PC-9 (cell line): ENCODE measurements at places on chromosomes 13 and 19. TPM values are rescaled to one million over a fixed set of nuclear protein-coding genes. Genes with fewer than 3 reads are reported as not detected.
A peak's percentile ranks its signal among the peaks of the same experiment; 100 is the strongest.

DNA sequence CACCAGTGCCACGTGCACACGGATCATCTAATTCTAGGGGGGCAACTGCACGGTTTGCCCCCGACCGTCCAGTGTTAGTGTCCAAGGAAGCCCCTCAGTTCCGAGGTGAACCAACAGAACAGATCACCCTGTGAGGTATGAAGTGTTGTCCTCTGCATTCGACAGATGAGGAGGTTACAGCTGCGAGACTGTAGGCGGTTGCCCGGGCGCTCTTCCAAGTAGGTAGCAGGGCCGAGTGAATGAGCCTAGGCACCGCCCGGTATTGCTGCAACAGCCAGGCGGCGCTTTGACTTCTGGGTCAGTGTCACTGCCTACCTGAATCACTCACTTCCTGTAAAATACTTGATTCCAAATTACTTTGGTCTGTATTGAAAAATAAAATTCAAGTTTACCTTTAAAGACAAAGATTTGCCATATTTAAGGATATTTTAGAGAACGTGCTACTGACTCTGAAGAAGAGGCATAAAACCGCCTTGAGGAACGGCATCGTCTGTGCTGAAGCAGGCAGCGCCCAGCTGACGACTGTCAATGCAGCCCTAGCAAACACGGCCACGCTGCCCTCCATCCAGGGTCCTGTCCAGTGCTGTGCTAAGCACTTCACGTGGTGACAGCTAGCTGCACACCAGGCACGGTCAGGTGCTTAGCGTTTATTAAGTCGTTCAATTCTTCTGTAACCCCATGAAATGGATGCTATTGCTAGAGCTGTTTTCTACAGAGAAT lies 19.3 kb upstream of the RASA3 start:
- DNase-seq: peak; percentile 88
- peaks cover 26% of the 10 kb centered on the region for H3K4me1 ChIP-seq
- H3K27me3 ChIP-seq: no peaks in the 10 kb centered on the region
- H3K4me3 ChIP-seq: 0 out of 2 replicates have a peak overlapping the region, but pooled peaks have one; percentile 13

- no peak for DNase-seq
- no peaks in the 10 kb centered on the region for H3K4me1 ChIP-seq
- H3K36me3 ChIP-seq: no peaks in the 10 kb centered on the region
These were observed 1436.8 kb upstream of the PCDH9 start for GRCh38 chr13:68666774-68667397.

GRCh38 chr13:94455414-94455813 lies 24.1 kb downstream of the DCT start:
- H3K4me3 ChIP-seq: no peak overlapping the region
- no peaks in the 10 kb centered on the region for H3K36me3 ChIP-seq
- H3K27ac ChIP-seq: no peak overlapping the region
- no peaks in the 10 kb centered on the region for H3K4me1 ChIP-seq
- H3K27me3 ChIP-seq: peaks cover 4% of the 10 kb centered on the region; the same call in 1 of the 2 replicates

- no peaks in the 10 kb centered on the region for H3K27me3 ChIP-seq
- no peak overlapping the region for H3K27ac ChIP-seq
- H3K4me1 ChIP-seq: no peaks in the 10 kb centered on the region
- no peaks in the 10 kb centered on the region for H3K36me3 ChIP-seq
- DNase-seq: no peak
These were observed 183.4 kb downstream of the MZT1 start for GRCh38 chr13:72544042-72544441.

GRCh38 chr13:94157705-94158218 lies 321.7 kb downstream of the DCT start:
- DNase-seq: no peak
- H3K27ac ChIP-seq: no peak overlapping the region
- H3K4me1 ChIP-seq: no peaks in the 10 kb centered on the region
- no peaks in the 10 kb centered on the region for H3K36me3 ChIP-seq
- no peak overlapping the region for H3K4me3 ChIP-seq

DNA sequence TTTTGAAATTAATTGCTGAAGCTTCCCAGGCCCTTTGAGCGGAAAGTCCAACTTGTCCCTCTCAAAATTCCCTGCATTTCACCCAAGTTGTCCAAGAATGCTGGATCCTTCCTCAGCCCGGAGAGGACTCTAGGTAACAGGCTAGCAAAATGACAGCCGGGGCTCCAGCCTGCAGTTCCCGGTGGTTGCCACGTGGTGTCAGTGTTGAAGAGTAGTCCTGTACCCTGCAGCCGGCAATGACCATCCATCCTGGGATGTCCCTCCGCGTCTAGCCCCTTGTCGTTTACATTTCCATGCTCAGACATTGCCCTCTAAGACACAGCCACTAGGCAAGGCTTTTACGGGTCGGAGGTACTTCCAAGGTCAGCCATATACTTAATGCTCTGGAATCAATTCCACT lies 31.4 kb upstream of the MTIF3 start:
- peaks cover 17% of the 10 kb centered on the region; the same call in 1 of the 2 replicates for H3K27me3 ChIP-seq
- H3K4me1 ChIP-seq: peaks cover 15% of the 10 kb centered on the region
- no peak overlapping the region for H3K27ac ChIP-seq
- no peaks in the 10 kb centered on the region for H3K36me3 ChIP-seq

DNA sequence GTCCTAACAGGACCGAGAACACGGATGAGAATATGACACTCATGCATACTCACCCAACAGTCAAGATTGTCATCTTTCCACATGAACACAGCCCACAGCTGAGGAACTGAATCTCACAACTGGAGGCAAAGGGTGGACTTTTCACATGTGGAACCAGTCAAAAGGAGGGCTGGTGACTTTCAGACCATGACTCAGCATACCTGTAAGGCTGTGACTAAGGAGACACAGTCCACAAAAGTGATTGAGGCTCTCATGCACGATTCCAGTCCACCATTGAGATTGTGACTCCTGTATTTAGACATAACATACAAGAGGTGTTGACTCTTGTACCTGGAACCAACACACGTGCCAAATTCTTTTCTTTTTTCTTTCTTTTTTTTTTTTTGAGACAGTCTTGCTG lies 40.0 kb downstream of the ZNF729 start:
- no peaks in the 10 kb centered on the region for H3K4me1 ChIP-seq
- no peaks in the 10 kb centered on the region for H3K27me3 ChIP-seq
- no peak overlapping the region for H3K4me3 ChIP-seq

Gene CDX2
- not detected in 2 replicates for total RNA-seq

Gene PCDH20
- total RNA-seq: 0.09 and 0.13 TPM in 2 replicates

Gene OR7D2
- not detected in 2 replicates for total RNA-seq

Gene GJB6
- total RNA-seq: not detected in 2 replicates

Gene C19orf81
- total RNA-seq: not detected in 2 replicates
